ENCODE measurements at places on chromosomes 6 and 20.
A peak's percentile ranks its signal among the peaks of the same experiment; 100 is the strongest.

DNA sequence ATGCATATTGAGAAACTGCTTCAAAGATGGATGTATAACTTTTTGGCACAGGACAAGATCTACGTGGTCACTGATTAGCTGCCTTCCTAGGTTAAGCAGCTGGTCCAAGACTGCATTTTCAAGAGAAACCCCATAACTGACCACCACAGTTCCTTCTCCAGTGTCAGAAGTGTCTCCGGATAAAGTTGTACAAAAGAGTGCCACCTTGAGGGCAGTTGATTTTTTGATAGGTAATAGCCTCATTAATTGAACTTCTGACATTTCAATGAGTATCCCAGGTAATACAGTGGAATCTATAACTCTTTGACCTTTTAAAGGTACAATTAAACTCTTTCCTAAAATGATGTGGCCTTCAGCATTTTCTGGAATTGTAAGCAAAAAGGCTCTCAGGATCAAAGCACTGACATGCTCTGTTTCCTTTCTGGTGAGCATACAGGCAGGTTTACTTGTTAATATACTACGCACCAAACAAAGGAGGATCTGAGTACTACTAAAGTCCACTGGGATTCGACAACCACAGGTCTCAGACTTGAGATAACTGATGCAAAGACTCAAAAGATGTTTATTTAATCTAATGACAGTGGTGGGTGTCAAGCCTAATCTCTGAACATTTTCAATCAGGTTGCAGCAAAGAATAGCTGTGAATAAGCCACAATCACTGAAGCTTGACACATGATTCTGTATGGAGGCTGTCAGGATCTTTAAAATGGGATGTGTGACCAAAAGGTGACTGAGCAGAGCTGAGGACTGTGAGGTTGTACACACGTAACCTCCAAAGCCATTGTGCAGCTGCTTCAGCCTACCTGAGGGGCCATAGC, 21.2 kb downstream of the MKKS start:
- no peak for DNase-seq

GRCh38 chr6:47168180-47168579, 126.0 kb upstream of the ADGRF1 start:
- DNase-seq = no peak

DNA sequence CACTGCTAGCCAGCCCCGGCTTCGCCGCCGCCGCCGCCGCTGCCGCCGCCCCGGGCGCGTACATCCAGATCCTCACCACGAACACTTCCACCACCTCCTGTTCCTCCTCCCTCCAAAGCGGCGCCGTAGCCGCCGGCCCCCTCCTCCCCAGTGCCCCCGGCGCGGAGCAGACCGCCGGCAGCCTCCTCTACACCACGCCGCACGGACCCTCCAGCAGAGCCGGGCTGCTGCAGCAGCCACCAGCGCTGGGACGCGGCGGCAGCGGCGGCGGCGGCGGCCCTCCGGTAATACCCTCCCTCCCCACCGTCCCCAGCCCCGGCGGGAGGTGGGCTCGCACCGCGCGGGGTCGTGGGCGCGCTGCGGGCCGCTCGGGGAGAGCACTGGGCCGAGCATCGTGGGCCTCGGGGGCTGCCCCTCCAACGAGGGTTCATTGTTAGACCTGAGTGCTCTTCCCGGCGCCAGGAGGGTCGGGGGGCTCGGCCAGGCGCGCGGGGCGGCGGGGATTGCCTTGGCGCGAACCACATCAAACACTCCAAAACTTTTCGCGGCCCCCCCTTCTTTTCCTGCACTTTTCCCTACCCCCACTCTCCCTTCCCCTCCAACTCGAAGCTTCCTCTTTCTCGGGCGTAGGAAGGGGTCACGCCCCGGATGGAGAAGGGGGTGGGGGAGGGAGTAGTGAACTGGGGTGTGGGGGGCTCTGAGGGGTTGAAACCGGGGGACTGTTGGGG, 827 bp downstream of the E2F3 start:
- peak; percentile 83 for DNase-seq

- DNase-seq = no peak
Measured at GRCh38 chr20:53079261-53079691, 107.1 kb downstream of the TSHZ2 start.

DNA sequence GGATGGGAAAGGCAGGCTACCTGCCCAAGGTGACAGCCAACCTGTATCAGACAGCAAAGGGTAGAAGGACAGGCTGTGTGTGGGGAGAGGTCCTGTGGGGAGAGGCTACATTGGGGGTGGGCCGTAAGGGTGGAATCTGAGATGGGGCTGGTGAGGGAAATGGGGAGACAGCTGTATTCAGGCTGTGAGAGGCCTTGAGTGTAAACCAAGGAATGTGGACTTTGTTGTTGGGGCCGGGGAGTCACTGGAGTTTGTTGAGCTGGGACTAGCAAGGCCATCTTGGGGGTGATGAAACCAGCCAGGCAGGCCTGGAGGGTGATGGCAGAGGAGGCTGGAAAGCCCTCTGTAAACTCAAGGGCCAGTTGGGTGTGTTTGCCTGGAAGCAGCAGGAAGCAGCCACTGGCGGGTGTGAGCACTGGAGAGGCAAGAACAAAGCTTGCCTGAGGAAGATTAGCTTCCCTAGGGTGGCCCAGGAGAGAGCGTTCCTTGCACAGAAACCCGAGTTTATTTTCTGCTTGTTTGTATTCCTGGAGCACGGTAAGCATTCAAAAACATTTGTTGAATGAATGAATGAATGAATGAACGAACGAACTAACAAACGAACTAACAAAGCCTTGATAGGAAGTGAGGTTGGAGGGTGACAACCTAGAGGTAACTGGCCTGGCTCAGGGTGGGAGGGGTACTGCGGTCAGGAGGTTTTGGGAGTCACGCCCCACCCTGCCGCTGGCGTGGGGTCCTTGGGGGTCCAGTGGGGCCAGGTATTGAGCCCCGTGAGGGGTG, 18.9 kb downstream of the TTBK1 start:
- DNase-seq = no peak
